Endodermal cell (in vitro differentiated cells): ENCODE measurements at places on chromosomes 11 and 22.

DNA sequence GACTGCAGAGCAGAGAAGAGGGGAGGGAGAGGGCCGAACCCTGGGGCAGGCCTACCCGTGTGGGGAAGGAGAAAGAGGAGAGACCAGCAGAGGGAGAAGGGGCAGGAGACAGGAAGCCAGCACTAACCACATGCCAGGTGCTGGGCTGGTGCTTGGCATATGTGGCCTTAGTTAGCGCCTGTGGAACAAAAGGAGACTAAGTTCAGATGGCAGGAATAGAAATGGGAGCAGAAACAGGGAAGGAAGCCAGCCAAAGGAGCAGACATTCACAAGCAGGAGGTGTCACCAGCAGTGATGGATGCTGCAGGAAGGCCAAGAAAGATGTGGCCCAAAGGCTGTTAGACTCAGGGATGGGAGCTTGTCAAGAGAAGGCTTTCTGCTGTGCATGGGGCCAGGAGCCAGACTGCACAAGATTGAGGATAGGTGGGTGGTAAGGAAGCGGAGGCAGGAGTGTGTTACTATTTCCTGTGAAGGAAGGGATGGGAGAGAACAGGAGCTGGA, 26.7 kb downstream of the TREH start:
- DNase-seq = no peak

DNA sequence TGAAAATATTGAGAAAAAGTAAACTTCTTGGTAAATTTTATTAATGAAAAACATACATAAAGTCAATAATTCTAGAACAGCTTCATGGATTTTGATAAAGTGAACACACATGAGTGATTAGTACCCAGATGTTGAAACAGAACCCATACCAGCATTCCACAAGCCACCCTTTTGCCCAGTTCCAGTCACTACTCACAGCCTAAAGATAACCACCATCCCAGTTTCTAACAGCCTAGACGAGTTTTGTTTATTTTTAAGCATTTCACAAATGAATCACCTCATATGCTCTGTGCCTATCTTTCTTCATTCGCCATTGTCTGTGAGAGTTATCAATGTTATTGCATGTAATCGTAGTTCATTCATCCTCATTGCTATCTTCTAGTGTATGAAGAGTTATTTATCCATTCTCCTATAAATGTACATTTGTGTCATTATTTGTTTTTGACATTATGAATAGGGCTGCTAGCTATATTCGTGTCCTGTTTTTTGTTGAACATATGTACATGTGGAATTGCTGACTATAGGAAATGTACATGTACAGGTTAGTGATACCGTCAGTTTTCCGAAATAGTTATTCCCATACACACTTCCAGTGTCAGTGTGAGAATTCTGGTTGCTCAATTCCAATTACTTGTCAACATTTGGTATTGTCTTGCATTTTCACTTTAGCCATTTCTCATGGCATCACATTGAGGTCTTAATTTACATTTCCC, 44.5 kb upstream of the TEAD1 start:
- no peak for DNase-seq

DNA sequence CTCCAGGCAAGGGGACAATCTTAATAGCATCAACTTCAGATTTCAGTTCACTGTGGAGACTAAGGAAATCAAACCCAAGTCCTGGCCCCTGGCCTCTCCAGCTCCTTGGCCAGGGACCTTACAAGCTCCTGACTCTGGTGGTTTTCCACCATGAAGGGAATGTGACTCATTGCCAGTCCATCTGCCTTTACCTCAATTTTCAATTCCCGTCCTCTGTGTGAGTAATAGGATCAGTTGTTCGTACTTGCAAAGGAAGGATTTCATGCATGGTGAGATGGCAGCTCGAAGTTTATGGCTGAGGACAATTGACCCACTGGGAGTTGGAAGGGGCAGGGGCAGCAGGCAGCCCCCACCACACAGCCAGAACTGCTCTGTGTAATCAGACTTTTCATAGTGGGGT, 42.5 kb downstream of the INSC start:
- DNase-seq = no peak

DNA sequence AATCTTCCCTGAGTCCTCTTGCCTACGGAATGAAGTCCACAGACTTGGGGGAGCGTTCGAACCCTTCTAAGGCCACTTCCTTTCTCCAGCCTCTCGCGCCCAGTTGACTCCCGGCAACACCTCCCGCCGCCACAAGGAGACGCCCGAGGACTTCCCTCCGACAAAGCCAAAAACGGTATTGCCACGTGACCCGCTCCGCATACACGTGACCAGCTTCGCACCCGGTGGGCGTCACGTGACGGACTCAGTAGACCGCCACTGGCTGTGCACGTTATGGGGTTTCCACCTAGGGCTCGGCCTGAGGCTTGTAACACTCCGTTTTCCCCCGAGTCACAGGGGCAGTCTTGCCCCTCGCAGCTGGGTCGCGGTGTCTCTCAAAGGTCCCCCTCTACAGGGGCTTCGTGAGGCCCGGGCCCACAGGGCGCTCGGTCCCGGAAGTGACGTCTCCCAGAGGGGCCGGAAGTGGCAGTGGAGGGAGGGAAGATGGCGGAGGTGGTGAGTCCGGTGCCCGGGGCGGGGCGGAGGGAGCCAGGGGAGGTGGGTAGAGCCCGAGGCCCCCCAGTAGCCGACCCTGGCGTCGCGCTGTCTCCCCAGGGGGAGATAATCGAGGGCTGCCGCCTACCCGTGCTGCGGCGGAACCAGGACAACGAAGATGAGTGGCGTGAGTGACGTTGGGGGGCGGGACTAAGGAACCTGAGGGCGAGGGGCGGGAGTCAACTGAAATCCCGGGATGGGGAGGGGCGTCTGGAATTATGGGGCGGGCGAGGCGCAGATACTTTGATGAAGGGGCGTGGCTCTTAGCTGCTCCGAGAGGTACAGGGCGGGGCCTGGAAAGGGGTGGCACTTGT, at the start of gene KAT5:
KAT5 (plus strand) TSS at position 468 of the 848 bp plus-strand sequence; CDS start at position 484, 16 bp downstream.
- DNase-seq = peak; percentile 100

DNA sequence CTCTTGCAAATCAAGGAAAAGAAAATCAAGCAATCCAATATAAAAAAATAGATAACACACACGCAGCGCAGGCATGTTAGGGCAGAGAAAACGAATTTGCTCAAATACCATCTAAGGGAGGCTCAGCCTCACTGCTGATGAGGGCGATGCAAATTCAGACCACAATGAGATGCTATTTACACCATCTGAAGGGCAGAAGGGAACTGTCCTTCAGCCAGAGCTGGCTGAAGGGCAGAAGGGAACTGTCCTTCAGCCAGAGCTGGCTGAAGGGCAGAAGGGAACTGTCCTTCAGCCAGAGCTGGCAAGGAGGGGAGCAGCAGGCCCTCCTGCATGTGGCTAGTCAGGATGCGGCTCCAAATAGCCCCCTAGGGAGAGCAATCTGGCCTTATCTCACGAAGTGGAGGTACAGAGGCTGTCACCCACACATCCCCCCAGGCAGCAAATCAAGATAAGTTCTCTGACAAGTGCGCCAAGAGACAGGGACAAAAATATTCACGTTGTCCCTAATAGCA, 7.6 kb upstream of the SLC39A13 start:
- peak; percentile 67 for DNase-seq
